Renal cortical epithelial cell (primary cell): ENCODE measurements at places on chromosomes 2 and 18. TPM values are rescaled to one million over a fixed set of nuclear protein-coding genes. Genes with fewer than 3 reads are reported as not detected.

GRCh38 chr2:170362313-170362870 lies 184.4 kb downstream of the MYO3B start:
- DNase-seq: no peak

DNA sequence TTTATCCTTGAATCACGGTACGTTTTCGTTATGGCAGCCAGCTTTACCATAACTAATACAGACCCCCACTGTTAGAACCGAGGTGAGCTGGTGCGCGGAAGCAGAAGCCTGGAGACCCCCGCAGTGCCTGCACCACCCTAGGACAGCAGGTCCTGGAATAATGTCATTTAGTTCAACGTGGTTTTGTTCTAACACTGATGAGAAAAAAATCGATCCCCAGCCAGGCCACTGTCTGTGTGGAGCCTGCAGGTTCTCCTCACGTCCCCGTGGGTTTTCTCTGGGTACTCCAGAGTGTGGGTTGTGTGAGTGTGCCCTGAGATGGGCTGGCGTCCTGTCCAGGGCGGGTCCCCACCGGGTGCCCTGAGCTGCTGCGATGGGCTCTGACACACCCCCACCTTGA lies 69.9 kb upstream of the ST3GAL5 start:
- no peak for DNase-seq

CIDEA gene
- 0.87 TPM in 1 of 2 replicates, not detected in the other for total RNA-seq

TMEM17 gene
- total RNA-seq: 2.4 and 5.0 TPM in 2 replicates

- no peak for DNase-seq
These were observed 26.5 kb upstream of the PIK3C3 start for GRCh38 chr18:41928581-41928980.

KLHL41 gene
- total RNA-seq: 0.35 TPM in 1 of 2 replicates, not detected in the other

GRCh38 chr2:41836948-41837347 lies 210.9 kb upstream of the PKDCC start:
- DNase-seq: peak; percentile 57

FZD7 gene
- total RNA-seq: 17.1 and 55.2 TPM in 2 replicates

DNA sequence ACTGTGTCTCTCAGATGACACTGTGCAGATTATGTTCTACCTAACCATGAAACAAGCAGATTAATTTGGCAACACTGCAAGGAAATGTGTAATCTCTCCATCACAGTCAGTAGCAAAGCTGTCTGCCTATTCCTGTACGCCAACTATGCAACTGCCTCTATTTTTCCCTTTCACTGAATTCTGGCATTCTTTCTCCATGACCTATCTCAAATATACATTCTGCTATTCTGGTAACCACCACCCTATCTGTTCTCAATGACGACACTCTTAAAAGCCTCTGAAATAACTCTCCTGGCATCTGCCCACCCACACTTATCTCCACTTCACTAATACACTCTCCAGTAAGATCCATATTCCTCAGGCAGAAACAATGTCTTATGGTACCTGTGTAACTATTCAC lies 78.7 kb downstream of the ABCA12 start:
- DNase-seq: no peak

SKOR2 gene
- not detected in 2 replicates for total RNA-seq

- no peak for DNase-seq
These were observed 12.1 kb downstream of the ANKRD23 start for GRCh38 chr2:96831679-96832078.

ASB1 gene
- total RNA-seq: 22.1 and 32.0 TPM in 2 replicates

- peak; percentile 69 for DNase-seq
These were observed 271.8 kb upstream of the TFPI start for GRCh38 chr2:187826023-187826422.

GRCh38 chr2:44972771-44973535 lies 31.5 kb downstream of the SIX3 start:
- no peak for DNase-seq

TRIB2 gene
- total RNA-seq: 6.8 and 9.9 TPM in 2 replicates

- no peak for DNase-seq
These were observed 50.6 kb upstream of the SPRED2 start for GRCh38 chr2:65482971-65483370.

TDRD15 gene
- not detected in 2 replicates for total RNA-seq

DNA sequence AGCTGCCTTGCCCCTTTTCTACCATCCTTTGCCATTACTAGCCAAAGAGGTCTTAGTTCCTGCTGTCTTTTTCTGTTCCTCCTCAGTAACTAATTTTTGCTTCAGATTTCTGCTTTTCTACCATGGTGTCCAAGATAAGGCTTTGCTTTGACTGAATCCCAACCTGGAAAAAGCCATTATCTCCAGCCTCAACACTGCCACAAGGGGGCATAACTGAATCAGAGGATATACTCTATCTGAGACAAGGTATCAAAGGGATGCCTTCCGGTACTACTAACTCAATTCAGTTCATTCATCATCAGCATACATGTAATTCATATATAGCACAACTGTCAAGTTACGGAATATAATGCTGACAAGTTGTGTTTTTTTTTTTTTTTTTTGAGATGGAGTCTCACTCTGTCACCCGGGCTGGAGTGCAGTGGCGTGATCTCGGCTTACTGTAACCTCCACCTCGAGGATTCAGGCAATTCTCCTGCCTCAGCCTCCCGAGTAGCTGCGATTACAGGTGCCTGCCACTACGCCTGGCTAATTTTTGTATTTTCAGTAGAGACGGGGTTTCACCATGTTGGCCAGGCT lies 11.4 kb downstream of the OSGEPL1 start:
- peak; percentile 23 for DNase-seq

CD207 gene
- not detected in 2 replicates for total RNA-seq

DNA sequence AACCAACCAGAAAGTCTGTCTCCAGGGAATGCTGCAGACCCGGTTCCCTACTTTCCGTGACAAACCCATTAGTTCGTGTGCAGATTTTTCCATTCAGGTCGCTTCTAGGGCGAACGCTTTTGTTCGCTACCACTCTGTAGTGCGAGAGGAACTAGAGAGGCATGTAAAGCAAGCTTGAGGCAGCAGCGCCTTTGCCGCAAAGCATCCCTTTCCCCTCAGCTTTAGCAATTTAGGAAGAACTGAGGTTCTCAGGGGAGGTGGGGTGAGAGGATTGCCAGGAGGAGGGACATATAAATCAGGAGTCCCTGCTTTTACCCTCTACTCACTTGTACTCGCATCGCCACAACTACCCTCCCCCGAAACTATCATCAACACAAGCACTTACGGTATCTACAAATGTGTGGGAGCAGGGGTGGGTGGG lies 748 bp upstream of the ZNF804A start:
- DNase-seq: peak; percentile 9

GRCh38 chr18:80109676-80110078 lies 615 bp downstream of the ADNP2 start:
- DNase-seq: no peak

GRCh38 chr2:42568401-42569115 lies at the start of gene MTA3:
TSS of gene MTA3 (plus strand) at chr2:42568632. CDS start at chr2:42568746, 114 bp downstream.
- DNase-seq: no peak

DNA sequence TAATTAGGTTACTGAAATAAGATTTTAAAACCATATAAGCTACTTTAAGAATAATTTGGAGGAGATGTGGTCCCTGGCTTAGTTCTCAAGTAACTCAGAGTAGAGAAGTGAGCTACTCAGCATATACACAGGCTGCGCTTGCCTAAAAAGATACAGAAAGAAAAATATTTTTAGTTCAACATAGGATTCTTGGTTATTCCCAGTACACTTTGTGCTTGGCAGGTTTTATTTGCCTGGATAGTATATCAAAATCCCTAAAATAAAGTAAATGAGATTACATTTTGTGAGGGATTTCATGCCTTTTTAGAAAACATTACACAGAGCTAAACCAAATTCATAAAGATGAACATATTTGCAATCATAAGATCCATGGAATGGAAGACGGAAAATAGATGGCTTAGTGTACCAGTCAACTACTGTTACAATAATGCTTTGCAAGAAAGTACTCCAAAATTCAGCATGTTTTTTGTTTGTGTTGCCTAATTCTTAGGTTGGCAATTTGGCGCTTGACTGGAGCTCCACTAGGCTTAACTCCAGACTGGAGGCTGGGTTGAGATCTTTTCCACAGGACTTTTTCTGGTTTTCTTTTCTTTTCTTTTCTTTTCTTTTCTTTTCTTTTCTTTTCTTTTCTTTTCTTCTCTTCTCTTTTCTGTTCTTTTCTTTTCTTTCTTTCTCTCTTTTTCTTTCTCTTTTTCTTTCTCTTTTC lies 600.5 kb upstream of the SYT4 start:
- no peak for DNase-seq

- no peak for DNase-seq
These were observed 9.5 kb downstream of the CAPN10 start for GRCh38 chr2:240596080-240596460.

GRCh38 chr18:23992089-23992940 lies 22.2 kb upstream of the TTC39C start:
- peak; percentile 74 for DNase-seq

CNPPD1 gene
- 39.1 and 46.3 TPM in 2 replicates for total RNA-seq

GBX2 gene
- 1.0 TPM in 1 of 2 replicates, not detected in the other for total RNA-seq

IGFBP2 gene
- total RNA-seq: 42.6 and 151 TPM in 2 replicates

CLHC1 gene
- total RNA-seq: 1.9 and 22.3 TPM in 2 replicates

DNA sequence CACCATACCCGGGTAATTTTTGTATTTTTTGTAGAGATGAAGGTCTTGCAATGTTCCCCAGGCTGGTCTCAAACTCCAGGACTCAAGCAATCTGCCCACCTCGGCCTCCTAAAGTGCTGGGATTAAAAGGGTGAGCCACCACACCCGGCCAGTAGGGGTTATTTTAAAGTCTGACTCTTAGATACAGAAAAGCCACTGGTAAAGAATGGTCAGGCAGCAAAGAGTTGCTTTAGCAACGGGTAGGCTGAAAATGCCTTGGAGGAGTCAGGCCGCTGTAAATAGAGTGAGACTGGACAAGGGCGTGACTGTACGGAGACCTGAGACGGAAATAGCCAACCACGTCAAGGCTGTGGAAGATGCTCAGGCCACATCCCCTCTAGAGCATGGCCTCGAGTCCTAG lies 54.2 kb downstream of the ACKR3 start:
- no peak for DNase-seq

STK16 gene
- 30.7 and 52.7 TPM in 2 replicates for total RNA-seq

DNA sequence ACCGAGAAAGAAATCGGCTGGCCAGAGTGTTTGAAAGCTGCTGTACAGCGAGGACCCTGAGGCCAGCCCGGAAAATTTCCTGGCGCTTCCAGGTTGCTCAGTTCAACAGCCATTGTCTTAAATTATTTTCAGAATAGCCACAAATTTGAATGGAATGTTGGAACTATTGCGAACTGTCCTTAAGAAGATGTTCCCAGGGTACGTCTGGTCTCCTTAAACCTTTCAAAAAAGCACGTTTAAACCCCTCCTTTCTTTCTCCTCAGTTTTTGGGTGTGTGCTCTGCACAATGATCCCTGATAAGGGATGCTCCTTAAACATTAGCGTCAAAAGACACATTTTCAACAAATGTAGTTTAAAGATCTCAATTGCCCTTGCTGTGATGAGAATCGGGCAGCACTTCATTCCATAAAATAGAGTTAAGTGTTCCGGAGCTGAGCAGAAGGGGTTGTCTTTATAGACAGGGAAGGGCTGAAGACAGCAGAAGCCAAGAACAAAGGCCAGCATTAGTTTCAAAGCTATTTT lies 14.5 kb upstream of the LPIN2 start:
- DNase-seq: peak; percentile 27

PTMA gene
- total RNA-seq: 594 and 977 TPM in 2 replicates

HSBP1L1 gene
- 13.1 and 20.1 TPM in 2 replicates for total RNA-seq

DNA sequence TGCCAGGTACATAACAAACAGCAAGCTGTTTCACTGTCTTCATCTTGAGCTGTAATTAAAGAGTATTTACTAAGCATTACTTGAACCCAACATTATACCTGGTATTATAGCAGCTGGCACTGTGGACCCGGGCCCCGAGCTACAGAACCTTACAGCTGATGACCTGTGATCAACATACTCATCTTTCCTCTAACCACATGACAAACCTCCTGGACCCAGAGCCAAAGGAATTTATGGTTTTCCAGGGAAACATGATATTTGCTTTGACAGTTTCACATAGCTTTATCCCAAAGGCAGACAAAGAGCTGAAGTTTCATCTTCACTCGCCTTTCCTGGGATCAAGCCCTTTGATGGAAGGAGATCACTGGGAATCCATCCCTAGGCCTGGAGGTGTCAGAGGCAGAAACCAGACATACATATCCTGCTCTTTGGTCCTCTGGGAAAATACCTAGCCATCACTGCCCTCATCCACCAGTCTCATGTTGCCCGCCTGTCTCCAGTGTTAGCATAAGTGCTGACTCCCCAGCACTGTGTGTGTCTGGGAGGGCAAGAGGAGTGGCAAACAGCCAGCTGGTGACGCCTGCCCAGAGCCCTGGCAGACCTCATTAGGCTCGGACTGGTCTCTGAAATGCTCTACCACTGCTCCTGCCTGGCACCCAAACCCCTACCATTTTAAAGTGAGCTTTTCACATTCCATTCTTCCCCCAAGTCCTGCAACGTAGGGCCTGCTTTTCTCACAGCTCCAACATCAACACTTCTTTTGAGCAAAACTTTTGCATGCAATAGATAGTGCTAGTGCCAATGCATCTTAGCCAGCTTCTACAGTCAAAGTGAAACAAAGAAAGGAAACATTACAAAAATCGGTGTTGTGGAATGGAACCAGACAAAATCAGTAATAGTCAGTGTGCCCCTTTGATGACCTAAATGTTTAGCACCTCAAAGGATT lies 138.8 kb upstream of the CTAGE1 start:
- peak; percentile 39 for DNase-seq

DNA sequence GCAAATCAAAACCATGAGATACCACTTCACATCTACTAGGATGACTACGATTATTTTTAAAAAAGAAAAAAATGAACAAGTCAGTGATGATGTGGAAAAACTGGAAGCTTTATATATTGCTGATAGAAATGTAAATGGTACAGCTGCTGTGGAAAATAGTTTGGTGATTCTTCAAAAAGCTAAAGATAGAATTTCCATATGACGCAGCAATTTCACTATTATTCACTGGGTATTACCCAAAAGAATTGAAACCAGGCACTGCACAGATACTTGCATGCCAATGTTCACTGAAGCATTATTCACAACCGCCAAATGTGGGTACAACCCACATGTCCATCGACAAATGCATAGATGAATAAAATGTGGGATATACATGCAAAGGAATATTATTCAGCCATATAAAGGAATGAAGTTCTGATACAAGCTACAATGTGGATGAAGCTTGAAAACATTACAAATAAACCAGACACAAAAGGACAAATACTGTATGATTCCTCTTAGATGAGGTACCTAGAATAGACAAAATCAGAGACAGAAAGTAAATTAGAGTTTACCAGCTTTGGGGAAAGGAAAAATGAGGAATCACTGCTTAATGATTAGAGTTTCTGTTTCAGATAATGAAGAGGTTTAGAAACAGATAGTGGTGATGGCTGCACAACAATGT lies 11.1 kb downstream of the RTTN start:
- no peak for DNase-seq

DNA sequence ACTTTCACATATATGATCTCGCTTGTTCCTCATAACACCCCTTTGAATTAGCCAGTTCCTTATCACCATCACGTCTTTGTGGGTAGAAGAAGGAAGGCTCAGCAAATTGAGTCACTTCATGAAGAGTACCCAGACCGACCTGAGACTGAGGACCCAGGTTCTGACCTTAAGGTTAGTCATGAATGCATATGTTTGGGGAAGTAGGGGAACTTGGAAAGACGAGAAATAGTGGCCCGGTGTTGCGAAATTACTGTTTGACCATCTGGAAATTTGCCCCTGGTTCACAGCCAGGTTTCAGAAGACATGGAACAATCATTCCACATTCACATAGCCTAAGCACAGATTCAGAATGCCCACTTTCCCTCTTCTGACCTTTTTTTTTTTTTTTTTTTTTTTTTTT lies 59.8 kb downstream of the MEIS1 start:
- DNase-seq: peak; percentile 88

- DNase-seq: no peak
These were observed 46.8 kb downstream of the ZC3H15 start for GRCh38 chr2:186532891-186533290.

LNPK gene
- 34.9 and 45.8 TPM in 2 replicates for total RNA-seq

TCF7L1 gene
- total RNA-seq: 0.52 and 1.4 TPM in 2 replicates

CMPK2 gene
- total RNA-seq: 0.55 and 9.0 TPM in 2 replicates

GRCh38 chr2:118983133-118983532 lies 41.1 kb downstream of the MARCO start:
- DNase-seq: no peak

ABCB11 gene
- not detected in 2 replicates for total RNA-seq
